ENCODE measurements at places on chromosomes 6 and 20.

- DNase-seq: peak; percentile 31
These were observed 24.2 kb downstream of the ZNF311 start for GRCh38 chr6:28980852-28981430.

- DNase-seq: peak; percentile 30
These were observed 1.2 kb downstream of the SLC2A4RG start for GRCh38 chr20:63740627-63741353.

DNA sequence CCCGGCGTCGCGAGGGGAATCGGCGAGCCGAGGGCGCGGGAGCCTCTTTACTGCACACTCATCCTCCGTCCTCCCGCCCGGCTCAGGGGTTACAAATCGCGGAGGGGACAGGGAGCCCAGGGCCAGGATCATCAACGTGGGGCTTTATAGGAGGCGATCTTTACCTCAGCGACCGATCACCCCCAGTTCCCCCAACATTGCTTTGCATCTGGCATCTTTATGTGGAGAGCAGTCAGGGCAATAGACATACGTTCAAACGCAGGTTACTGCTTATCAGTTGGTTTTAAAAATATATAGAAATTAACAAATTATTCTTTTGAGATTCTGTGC is 634 bp downstream of the HSF2 start:
- DNase-seq: no peak

- no peak for DNase-seq
These were observed 150.5 kb downstream of the DNAH8 start for GRCh38 chr6:38865521-38866174.

DNA sequence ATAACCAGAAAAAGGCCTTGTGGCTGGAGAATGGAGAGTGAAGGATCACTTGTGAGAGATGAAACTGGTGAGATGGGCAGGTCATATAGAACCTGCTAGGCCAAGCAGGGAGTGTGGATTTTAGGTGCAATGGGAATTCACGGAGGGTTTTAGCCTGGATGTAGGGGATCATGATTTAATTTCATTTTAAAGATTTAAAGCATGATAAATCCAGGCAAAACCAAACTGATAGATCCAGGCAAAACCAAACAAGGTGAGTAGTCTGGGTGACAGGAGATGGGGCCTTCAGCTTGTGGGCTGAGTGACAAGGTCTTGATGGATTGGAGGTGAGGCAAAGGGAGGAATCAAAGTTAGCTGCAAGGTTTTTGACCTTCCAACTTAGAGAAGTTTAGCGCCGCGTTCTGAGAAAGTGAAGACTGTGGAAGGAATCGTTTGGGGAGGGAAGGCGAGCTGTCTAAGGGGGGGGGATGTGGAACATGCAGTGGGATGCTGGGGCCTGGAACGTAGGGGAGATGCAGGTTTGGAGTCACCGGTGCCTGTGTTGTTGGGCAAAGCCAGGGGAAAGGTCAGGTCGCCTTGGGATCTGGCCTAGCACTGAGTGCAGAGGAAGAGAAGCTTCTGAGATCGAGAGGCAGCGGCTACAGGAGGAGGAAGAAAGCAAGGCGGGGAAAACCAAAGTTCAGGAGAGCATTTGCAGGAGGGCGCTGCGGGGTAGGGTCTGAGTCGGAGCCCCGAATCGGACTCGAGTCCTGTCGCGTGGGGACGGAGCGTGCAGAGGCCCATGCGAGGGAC is 1.3 kb upstream of the PLCG1 start:
- DNase-seq: no peak

GRCh38 chr6:21181866-21182265 is 411.7 kb upstream of the SOX4 start:
- no peak for DNase-seq

DNA sequence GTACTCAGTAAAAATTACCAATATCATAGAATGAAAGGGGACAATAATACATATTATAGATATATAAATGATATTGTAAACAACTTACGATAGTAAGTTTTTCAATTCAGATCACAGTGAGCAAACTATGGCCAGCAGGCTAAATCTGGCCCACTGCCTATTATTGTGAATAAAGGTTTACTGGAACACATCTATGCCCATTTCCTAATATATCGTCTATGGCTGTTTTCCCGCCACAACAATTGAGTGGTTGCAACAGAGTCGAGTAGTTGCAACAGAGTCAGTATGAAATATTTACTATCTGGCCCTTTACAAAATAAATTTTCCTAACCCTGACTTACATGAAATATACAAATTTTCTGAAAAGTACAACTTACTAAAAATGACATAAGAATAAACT is 297.3 kb upstream of the KCNQ5 start:
- DNase-seq: no peak

- no peak for DNase-seq
These were observed 9.5 kb upstream of the RALY start for GRCh38 chr20:33984182-33984719.

- DNase-seq: no peak
These were observed 8.6 kb upstream of the LBP start for GRCh38 chr20:38337561-38338140.

DNA sequence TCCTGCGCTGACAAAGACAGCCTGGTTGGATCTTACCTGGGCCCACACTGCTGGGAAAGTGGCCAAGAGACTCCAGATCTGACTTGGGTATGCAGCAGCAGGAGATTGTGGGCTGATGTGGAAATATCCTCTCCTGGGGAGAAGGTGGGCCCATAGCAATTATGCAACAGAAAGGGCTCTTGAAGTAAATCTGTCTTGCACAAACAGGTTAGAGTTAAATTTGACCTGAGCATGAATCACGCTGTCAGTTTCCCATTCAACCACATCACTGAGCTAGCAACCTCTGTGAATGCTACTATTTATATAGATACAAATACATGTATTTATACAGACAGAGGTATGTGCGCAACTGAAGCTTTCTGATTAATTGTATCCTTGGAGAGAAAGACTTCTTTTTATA is 28.3 kb upstream of the PDYN start:
- DNase-seq: no peak

DNA sequence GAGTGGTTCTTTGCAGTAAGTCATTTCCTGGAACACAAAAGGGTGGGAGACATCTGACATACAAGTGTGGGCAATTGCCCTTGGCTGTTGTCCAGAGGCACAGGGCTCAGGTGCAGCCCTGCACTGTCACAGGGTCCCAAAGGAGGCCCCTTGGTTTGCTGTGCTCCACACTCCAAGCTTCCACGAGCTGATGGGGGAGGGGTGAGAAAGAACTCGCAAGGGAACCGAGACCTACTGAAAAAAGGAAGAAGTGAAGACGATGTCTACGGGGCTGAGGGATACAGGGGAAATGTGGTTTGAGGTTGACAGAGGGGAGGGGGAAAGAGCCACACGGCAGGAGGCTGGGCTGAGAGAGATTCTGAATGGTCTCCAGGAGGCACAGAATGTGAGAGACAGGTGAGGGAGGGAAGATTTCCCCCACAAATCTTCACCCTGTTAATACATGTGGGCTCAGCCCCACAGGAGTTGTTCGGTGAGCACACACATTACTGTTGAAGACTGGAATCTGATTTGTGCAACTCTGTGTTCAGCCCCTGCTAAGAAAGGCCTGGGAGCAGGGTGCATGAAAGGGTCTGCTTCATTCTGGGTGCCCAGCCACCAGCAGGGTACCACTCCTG is 123.4 kb downstream of the LY86 start:
- DNase-seq: no peak

DNA sequence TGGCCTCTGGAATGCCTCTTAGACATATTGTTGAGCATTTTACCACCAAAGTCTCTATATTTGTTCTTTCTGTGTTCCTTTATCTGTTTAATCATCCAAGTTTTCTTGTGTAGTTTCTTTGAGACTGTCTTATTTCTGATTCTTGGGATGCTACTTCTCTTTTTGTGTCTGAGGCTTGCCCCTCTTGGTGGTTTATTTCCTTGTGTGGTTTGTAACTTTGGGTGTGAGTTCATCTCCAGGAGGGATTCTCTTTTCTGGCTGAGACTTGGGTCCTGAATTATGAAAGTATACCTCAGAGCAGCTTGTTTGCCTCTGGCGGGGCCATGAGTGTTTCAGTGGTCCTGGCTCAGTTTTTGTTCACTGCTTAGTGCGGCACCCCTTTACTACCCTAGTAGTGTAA is 33.9 kb downstream of the PPARD start:
- DNase-seq: no peak
